ENCODE measurements at places on chromosomes 6 and 20.

DNA sequence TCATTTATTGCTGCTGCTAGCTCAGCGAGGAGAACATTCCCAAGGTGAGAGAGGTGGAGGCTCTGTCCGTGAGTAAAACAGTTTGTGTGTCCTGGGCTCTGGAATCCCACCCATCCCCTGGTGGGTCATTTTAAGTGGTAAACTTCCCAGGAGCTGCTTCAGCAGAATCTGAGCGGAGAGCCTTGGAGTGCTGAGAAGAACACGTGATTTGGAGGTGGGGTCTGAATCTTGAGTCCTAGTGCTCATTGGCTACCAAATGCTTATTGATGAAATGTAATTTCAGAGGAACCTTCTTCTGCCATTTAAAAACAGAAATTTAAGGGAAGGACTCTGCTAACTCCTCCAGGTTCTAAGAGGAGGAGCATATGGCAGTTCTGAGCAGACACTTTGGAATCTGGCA is 132.4 kb downstream of the CDH26 start:
- no peak for DNase-seq

- DNase-seq, result no peak
Observed at GRCh38 chr6:155093430-155093829, 98.3 kb downstream of the TIAM2 start.

GRCh38 chr6:42159431-42160024 is 13.6 kb upstream of the GUCA1A start:
- peak; percentile 39 for DNase-seq

DNA sequence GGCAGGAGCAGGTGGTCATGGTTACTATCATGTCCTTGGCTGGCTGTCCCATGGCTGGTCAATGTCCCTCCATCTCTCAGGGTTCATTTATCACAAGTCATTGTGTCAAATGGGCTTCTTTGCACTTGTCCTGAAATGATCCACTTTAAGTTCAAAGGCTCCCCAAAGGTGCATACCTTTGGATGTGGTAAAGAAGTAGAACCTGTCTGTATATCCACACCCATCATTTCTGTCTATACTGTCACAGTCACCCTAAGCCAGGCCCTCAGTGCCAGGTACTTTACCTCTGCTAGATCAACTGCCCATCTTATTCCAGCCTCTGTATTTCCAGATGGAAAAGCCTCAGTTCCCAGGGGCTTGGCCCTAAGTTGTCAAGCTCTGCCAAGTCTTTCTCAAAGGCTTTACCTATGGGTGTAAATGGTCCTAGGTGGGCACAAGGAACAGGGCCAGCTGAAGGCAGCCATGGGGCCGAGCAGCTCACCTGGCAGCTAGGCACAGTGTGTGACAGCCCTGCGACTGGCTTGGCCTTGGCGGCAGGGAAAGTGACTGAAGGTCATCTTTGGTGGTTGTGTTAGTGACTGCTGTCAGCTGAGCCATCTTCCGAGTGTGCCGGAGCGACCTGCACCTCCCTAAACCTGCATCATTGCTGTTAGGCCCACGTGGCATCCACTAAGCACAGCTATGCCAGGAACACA is 198.4 kb downstream of the SYNDIG1 start:
- no peak for DNase-seq

DNA sequence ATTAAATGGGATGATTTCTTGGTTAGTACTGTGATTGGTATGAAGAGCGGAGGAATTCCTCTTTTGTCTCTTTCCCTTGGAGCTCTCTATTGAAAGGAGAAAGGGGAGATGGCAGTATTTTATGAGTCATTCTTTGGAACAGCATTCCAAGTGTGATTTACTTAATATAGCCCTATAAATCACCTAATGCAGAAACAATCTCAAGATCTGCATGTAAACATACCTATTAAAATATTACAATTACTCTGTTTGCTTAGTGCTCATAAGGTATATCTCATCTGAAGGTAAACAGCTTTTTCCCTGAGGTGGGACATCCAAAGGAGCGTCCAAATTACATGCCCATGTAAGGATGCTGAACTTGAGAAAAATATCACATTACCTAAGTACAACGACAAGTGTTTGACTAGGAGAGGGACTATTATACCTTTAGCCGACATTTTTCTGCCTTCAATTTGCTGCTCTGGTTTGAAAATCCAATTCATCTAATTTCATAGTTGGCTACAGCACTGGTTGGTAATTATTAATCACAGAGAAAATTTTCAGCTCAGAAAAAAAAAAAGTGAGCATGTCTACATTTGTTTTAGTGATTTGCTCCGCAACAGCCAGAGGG is 229.0 kb downstream of the FOXC1 start:
- DNase-seq, result peak; percentile 90

GRCh38 chr6:32194825-32195651 is 2.6 kb upstream of the GPSM3 start:
- DNase-seq, result peak; percentile 71

- no peak for DNase-seq
Observed at GRCh38 chr20:14902432-14903089, 565.1 kb upstream of the FLRT3 start.

GRCh38 chr6:31498748-31499147 is 803 bp downstream of the MICB start:
- peak; percentile 51 for DNase-seq

- no peak for DNase-seq
Observed at GRCh38 chr20:54772893-54773642, 297.7 kb downstream of the DOK5 start.

DNA sequence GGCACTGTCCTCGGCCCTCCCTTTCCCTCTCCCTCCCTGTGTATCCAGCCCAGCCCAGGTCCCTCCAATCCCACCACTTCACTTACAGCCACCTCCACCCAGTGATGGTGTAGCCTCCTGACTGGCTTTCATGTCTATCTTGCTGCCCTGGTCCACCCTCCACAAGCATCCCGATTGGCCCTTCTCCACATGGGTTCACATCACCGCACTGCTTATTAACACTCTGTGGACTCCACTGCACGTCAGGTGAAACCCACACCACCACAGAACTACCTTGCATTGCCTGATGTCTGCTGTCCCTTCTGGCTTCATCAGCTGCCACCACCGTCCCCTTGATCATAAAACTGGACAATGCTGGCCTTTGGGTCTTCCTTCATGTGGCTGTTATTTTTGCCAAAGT is 220.4 kb upstream of the ARID1B start:
- DNase-seq, result peak; percentile 83

DNA sequence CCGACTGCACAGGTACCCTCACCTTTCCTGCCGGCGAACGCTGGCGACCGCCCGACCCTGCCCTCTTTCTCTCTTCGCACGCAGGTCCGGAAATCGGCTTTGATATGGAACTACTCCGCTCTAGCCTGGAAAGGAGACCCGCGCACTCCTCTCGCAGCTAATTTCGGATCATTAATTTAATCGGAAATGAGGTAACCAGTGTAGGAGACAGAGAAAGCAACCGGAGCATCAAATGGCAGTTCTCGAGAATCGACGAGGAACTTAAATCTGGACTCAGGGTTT is 949 bp upstream of the ATXN1 start:
- no peak for DNase-seq

DNA sequence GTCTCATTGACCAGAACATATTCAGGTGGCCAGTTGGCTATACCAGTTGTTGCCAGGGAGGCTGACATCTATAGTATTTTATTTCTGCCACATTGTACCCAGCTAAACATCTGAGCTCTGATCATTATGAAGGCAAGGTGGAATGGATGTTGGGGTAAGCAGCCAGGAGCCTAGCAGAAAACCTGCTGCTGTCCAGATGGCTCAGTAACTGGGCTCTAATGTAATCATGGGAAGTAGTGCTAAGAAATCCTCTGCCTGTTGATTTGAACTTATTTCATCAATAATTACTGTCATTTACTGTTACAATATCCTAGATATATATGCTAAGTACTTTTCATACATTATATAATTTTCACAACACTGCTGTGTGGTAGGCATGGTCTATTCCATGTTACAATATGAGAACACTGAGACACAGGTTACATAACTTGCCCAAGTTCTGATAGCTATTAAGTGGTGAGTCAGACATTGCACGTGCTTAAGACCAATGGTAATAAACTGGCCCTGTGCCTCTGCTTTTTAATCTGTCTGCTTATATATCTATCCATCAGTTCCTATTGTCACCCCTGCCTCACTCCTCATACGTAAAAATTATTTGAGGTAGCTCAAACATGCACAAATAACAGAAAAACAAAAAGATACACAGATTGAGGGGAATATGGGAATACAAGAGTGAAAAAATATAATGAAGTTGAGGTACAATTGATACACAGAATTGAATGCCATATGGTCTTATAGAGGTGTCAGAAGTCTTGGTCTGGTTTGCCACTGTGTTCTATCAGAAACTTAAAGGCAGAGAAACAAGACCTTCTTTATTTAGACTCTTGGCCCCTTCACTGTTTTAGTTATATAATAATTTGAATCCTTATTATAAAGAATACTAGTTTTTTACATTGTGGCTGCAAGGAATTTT is 25.2 kb downstream of the TBPL1 start:
- DNase-seq, result peak; percentile 88

DNA sequence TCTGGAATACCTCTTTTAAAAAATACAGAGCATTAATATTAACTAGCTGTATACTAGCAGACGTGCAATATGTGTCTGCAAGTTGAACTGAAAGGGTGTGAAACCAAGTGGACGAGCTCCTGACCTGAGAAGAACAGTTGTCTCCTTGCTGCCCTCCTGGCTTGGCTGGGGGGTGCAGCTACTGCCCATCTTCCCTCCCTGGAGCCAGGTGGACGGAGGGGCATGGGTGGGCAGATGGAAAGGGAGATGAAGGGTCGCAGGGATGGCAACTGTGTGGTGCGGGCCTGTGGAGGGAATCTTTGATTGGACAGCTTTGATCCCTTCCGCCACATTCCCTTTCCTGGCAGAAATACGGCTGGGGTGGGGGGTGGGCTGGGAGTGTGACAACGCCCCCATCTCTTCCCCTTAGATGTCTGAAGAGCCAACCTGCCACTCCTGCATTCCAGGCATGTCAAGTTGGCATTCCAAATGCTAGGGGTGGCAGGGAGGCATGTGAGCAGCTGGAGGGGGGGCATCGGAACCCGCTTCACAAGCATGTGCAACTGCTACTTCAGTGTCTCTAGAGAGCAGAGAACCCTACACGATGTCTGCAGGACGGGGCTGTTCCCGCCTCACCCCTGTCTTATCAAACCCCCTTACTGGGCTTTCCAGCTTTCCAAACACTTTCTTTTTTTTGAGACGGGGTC is 37.3 kb downstream of the SRSF3 start:
- no peak for DNase-seq

DNA sequence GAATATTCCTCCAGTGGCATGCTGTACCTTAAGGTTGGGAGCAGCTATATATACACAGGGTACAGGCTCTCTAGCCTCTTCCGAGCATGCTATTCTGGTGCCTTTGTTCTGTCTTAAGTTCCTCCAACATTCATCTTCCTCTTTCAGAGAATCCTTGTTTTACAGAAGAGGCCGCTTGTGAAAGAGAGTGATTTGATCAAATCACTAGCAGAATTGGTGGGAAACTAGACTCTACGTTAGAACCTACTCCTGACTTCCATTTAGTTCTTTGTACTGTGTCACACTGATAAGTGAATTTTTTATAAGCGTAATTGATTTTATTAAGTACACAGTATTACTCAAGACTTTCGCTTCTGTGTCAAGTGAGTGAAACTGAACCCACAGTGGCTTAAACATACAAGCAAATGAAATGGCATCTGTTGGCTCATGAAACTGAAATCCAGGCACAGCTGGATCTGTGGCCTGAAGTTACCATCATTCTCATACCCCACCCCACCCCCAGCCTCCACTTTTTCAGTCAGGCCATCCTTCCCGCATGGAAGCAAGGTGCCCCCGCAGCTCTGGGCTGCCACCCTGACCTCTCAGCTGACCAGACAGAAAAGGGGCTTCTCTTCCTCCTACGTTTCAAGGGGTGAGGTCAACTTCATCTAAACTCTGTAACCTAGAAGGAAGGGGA is 102.3 kb downstream of the RPP40 start:
- no peak for DNase-seq
